Suprapubic skin (tissue), 4 donors: ENCODE measurements at places on chromosomes 6 and 20. TPM values are rescaled to one million over a fixed set of nuclear protein-coding genes. Genes with fewer than 3 reads are reported as not detected.

GRCh38 chr20:51444467-51444866, 98.1 kb downstream of the NFATC2 start:
- H3K36me3 ChIP-seq, result no peaks in the 10 kb centered on the region
- H3K4me3 ChIP-seq, result no peak overlapping the region
- H3K27me3 ChIP-seq, result no peaks in the 10 kb centered on the region
- DNase-seq, result no peak
- no peak overlapping the region for H3K27ac ChIP-seq

DNA sequence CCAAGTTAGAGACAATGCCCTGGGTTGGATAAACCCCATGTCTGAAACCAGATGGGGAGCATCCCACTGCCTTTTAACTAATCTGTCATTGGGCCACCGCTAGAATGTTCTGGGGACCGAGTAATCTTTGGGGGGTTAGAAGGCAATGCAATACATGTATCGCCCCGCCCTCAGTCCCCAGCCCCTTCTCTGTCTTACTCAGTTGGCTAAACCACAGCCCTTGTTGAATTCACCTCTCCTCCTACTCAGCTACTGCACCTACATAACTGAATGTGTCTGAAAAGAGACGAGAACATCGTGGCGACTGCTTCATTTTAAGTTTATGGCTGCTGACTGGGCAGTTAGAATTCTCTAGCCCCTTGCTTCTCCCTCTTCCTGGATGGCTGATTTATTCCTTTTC, 15.1 kb upstream of the CCR6 start:
- no peaks in the 10 kb centered on the region for H3K36me3 ChIP-seq
- peaks cover 3% of the 10 kb centered on the region for H3K27me3 ChIP-seq
- H3K27ac ChIP-seq, result no peak overlapping the region
- H3K4me1 ChIP-seq, result no peaks in the 10 kb centered on the region
- H3K4me3 ChIP-seq, result no peak overlapping the region

The FAM217A gene
- total RNA-seq, result not detected

- no peak overlapping the region for H3K4me3 ChIP-seq
- DNase-seq, result no peak
- no peak overlapping the region for H3K27ac ChIP-seq
- H3K27me3 ChIP-seq, result no peaks in the 10 kb centered on the region
- H3K36me3 ChIP-seq, result peaks cover 27% of the 10 kb centered on the region
- no peaks in the 10 kb centered on the region for H3K4me1 ChIP-seq
Measured at GRCh38 chr6:119189498-119189897, 111.0 kb upstream of the FAM184A start.

The CCN2 gene
- total RNA-seq, result 136 TPM

DNA sequence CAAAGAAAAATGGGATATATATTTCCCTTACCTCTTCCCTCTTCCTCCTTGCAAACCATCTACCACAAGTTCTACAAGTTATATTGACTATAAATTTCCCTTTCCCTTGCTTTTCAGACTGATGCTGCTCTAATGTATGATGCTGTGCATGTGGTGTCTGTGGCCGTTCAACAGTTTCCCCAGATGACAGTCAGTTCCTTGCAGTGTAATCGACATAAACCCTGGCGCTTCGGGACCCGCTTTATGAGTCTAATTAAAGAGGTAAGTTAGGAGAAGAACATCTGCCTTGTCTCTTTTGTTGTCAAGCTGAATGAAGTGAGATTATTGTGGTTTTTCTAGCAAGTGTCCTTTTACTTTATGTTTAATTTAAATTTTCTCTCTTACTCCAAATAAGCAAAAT, 406.0 kb downstream of the GRIK2 start:
- no peak for DNase-seq
- no peak overlapping the region for H3K4me3 ChIP-seq
- no peak overlapping the region for H3K27ac ChIP-seq
- no peaks in the 10 kb centered on the region for H3K27me3 ChIP-seq
- no peaks in the 10 kb centered on the region for H3K4me1 ChIP-seq

DNA sequence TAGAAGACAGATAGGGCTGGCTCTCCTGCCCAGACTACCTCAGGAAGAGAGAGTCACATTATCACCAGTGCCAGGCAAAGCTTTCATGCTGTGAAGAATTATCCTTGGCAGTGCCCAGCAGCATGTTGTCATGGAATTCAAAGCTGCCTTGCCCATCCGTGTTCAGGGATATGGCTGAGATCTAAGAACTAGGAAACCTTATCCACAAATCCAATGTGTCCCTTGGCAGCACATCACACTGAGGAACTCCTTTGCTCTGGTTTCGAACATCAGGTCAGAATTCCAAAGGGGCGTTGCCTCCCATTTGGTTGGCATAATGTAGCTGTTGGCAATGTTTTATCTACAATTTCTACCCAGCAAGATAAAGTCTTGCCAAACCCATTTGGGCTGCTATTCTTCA, 52.7 kb downstream of the ADGRF1 start:
- no peak for DNase-seq
- H3K4me3 ChIP-seq, result no peak overlapping the region
- H3K4me1 ChIP-seq, result peaks cover 18% of the 10 kb centered on the region
- H3K27ac ChIP-seq, result no peak overlapping the region
- H3K27me3 ChIP-seq, result no peaks in the 10 kb centered on the region

The DAAM2 gene
- total RNA-seq, result 7.2 TPM

GRCh38 chr20:34510575-34510974, 5.6 kb upstream of the DYNLRB1 start:
- H3K4me3 ChIP-seq, result no peak overlapping the region
- H3K36me3 ChIP-seq, result peaks cover 31% of the 10 kb centered on the region
- no peak for DNase-seq
- peaks cover 26% of the 10 kb centered on the region for H3K4me1 ChIP-seq
- no peaks in the 10 kb centered on the region for H3K27me3 ChIP-seq
